ENCODE measurements at places on chromosomes 6 and 20.
A peak's percentile ranks its signal among the peaks of the same experiment; 100 is the strongest.

DNA sequence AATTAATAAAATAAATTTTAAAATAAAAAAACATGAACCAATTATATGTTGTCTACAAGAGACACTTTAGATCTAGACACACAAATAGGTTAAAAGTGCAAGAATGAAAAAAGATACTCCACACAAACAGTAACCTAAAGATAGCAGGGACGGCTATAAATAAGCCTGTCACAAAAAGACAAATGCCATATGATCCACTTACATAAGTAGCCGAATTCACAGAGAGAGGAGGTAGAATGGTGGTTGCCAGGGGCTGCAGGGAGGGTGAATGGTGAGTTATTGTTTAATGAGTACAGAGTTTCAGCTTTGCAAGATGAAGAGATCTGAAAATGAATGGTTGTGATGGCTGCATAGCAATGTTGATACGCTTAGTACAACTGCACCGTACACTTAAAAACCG lies 32.7 kb downstream of the KATNA1 start:
- DNase-seq = no peak

DNA sequence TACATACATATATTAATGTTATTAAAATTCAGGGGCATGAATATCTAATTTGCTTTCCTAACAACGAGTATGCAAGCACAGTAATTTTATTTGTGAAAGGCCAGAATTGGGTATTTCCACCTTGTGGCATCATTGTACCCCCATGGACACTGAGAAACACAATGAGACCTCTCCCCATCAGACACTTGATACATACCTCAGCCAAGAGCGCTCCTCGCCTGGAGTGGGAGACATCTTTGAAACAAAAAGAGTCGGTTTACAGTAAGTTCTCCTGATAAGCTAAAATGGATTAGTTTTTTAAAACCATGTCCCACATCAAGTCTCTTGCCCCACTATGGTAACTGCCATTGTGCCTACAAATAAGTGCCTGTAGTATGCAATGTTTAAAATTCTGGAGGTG lies 2.1 kb downstream of the CNR1 start:
- no peak for DNase-seq

DNA sequence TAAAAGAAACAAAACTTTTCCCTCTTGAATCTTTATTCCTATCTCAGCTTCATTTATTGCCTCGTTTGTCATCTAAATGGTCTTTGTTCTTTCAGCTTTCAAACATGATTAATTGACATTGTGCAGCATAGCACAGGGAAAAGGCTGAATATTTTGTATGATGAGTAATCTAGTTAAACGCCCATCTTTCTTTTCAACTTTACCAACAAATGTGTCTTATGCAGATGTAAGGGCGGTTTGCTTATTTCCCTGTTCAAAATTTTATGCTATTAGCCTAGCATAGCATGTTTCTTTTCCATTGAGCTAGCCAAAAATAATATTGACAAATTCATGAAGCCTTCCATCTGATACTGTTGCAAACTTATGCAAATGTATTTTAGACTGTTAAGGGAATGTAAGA lies 176.4 kb upstream of the AKAP12 start:
- no peak for DNase-seq

GRCh38 chr6:137878486-137879285 lies 11.6 kb downstream of the TNFAIP3 start:
- DNase-seq = peak; percentile 25

- no peak for DNase-seq
Observed at GRCh38 chr6:135739288-135739687, 112.2 kb upstream of the PDE7B start.

- no peak for DNase-seq
Observed at GRCh38 chr20:37471741-37472235, 49.3 kb upstream of the NNAT start.

GRCh38 chr6:14089224-14089623 lies 28.3 kb upstream of the CD83 start:
- no peak for DNase-seq

GRCh38 chr6:161368514-161368913 lies 94.7 kb upstream of the AGPAT4 start:
- no peak for DNase-seq

DNA sequence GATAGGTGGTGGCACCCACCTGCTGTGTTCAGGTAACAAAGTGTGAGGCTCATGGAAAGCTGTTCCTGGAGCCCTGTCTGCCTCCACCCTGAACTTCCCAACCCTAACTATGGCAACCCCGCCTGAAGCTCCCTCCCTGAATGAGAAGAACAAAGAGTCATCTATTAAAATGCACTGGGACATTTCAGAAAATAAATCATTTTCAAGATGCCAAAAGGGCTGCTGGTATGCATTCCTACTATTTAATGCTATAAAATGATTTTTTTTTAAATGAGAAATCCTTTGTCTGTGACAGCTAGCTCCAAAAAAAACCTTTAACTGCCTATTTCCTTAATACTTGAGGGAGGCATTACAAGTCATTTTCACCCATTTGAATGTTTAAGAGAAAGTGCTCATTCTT lies 84.3 kb upstream of the MRPS10 start:
- no peak for DNase-seq

GRCh38 chr6:8993111-8993510 lies 557.8 kb upstream of the SLC35B3 start:
- DNase-seq = no peak

DNA sequence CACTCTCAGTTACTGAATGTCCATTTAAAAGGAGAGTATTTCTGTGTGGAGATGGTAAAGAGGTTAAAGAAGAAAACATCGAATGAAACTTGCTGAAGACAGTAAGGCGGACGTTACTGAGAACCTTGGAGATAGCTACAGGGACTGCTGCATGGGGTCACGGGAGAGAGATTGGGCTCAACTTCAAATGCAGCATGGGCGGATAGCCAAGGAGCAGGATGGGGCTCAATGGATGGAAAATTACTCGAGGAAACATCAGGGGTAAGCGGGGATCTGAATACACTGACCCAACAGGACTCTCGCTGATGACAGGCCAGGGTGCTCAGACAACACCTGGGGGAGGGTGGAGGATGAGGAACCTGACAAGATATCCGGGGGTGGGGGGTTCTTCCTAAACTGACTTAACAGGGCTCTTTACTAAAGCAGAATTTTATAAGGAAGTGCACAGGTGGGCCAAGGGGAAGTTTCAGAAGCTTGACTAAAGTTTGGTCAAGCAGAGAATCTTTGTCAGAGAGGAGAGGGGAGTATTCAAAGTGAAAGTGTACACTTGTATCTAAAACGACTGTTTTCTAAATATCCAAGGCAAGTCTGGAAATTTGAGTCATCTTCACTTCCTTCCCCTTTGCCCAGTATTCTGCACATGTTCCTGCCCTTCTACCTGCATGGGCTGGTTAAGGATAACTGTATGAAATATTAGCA lies 22.8 kb downstream of the ECT2L start:
- DNase-seq = no peak

DNA sequence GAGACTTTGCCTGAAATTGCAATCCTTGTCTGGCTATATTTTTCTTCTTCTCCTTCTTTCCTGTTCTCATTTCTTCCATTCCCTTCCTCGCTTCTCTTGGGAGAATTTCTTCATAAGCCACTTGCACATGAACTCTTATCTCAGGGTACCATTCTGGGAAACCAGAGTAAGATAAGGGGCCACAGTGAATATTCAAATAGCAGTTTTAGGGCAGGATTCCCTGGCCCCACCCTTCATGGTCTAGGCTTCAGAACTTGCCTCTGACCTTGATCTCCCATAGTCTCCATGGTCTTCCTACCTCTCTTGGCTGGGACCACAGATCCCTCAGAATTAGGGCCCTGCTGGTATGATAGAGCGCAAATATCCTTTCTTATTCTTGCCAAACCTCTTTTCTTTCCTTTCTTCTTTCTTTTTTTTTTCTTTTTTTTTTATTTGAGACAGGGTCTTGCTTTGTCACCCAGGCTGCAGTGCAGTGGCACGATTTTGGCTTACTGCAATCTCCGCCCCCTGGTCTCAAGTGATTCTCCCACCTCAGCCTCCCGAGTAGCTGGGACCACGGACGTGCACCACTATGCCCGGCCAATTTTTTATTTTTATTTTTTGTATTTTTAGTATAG lies 123.0 kb upstream of the CITED2 start:
- no peak for DNase-seq

DNA sequence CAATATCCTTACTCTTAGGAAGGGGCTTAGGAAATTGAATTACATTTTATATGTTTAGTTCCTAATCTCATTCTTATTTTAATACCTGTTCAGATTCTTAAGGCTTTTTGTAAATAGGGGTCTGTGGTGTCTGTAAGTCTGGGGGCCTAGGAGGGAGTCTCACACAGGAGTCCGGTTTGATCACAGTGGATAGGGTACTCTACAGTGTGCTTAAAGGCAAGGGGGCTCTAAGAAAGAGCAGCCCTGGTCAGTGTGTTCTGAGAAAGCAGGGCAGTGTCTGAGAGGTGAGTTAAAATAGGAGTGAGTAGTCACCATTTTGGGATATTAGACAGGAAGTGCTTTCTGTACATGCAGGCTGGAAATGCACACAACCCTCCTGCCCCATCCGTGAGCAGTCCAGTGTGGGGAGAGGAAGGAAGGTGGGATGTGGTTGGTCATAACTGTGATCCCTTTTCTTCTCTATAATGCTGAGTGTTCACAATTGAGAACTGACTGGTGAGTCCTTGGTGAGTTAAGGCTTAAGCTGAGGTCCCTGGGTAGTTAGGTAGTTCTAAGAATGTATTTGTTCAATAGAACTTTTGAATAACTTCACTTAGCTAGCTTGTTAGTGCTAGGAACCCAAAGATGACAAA lies 50.0 kb downstream of the CDKAL1 start:
- DNase-seq = no peak

DNA sequence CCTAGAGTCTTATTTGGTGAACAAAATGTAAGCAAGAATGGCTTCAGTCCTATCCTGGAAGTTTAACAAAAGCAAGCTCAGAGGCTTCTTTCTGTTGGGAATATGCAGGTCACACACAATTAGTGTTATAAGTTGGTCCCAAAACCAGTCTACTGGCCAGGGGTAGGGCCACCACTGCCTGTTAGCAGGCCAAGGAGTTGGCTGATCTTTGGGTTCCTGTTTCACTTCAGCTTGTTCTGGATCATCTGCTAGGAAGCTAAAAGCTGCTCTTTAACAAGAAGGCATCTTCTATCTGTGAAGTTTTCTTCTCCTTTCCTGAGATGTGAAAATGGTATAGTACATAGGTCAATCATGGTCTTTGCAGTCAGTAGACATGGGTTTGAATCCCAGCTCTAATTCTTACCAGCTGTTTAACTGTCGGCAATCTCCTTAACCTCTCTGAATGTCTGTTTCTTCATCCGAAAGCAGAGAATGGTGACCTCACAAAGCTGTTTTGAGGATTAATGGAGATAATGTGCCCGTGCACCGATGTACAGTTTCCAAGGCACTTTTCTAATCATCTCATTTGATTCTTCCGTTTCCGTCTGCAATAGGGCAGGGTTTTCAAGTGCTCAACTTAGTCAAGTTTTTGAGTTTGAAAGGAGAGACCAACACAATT lies 271.2 kb upstream of the TAB2 start:
- no peak for DNase-seq

GRCh38 chr6:124747349-124747748 lies 214.9 kb upstream of the RNF217 start:
- DNase-seq = no peak
